ENCODE measurements at places on chromosomes 2 and 18.

GRCh38 chr2:169609264-169609663 lies 25.1 kb downstream of the PPIG start:
- DNase-seq = no peak

DNA sequence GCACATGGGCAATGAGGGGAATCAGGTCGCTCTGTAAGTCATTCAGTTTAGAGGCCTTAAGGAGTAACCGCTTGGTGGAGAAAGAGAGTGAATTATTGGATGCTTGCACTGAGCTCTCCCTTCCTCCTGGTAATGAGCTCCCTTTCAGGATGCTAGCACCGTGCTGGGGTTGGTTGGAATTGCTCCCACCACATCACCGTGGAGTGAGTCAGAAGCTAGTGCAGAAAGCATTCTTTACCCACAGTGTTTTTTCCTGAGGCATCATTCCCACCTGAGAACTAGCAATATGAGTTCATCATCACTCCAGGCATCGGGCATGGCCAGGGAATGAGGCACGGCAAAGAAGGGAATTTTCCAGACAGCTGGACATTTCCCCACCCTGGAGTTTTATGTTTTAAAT lies 57.6 kb downstream of the ITGB6 start:
- no peak for DNase-seq

- no peak for DNase-seq
These were observed 266.3 kb downstream of the TWIST2 start for GRCh38 chr2:239114119-239114581.

DNA sequence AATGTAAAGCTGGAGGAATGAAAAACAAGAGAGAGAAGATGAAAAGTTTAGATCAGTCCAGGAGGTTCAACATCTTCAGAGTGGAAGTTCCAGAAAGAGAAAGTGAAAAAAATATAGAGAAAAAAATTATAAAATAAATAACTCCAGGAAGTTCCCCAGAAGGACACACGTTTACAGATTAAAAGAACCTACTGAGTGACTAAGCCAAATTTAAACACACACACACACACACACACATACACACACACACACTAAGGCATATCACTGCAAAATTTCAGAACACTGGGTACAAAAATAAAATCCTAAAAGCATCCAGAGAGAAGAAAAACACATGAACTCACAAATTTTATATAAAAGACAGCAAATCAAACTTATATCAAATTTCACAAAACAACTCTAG lies 85.9 kb upstream of the PMAIP1 start:
- no peak for DNase-seq

DNA sequence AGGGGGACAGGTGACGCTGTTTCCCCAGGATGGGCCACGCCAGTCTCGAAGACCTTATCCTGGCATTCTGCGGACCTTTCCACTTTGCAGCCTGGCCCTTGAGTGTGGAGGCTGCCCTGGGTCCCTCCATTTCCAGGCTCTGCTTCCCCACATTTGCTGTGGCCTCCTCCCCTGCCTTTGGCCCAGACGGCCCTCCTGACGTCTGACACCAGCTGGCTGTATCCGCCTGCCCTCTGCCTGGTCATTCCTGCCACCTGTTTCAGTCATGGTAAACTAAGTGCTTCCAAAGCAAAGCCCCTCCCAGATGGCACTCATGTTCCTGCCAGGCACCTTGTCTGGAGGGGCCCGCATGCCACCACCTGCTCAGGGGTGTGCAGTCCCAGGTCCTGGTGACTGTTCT lies 95.1 kb downstream of the ASB1 start:
- DNase-seq = no peak

DNA sequence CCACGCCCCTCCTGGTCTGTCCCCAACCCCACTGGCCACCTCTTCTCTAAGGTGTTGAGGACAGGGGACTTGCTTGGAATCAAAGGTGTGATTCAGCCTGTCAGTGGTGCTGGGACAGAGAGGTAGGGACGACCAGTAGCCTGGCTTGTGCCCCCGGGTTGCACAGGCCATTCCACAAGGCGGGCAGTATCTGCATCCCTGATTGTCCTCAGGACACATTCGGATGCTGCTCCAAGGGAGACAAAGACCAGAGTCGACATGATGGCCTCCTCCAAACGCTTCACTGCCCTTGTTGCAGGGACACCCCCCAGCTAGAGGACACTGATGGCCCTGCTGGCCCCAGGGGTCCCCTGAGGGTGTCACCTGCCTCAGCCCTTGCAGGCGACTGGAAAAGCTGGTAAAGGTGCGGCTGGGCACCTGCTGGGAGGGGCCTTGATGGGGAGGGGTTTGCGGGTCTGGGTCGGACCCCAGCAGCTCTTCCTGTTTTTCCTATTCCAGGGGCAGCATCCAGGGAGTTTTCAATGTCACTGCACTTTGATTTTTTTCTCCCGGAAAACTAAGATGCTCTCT lies 98.0 kb downstream of the PTGR3 start:
- DNase-seq = no peak

DNA sequence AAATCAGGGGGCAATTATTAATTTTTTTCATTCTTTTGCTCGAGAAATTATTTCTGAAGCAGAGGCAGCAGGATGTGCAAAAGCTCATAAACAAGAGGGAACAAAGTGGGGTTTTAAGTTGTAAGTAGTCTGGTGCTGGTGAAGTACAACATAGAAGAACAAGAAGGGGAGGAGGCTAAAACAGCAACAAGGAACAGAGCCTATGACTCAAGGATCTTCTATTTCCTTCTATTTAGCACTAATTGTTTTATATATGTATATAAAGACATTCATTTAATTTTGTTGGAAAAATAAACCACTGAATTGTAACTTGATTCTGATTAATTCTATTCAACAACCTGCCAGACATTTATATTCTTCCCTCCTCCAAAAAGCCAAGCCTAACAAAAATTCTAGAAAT lies 35.0 kb downstream of the YES1 start:
- no peak for DNase-seq

DNA sequence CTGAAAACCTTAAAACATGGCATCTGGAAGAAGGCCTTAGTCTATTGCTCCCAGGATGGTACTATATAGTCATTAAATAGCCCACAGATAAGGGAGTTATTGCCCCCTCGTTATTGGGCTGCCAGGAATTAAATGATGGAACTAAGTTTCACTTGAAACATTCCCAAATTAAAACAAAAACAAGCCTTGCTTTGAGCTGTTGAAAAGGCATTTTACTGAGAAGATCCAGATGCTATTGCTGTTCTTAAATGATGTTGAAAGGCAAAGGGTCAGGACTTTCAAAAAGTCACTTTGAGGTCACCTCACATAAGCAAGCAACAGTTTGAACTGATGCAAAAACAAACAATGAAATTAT lies 2.0 kb upstream of the AMMECR1L start:
- DNase-seq = no peak

DNA sequence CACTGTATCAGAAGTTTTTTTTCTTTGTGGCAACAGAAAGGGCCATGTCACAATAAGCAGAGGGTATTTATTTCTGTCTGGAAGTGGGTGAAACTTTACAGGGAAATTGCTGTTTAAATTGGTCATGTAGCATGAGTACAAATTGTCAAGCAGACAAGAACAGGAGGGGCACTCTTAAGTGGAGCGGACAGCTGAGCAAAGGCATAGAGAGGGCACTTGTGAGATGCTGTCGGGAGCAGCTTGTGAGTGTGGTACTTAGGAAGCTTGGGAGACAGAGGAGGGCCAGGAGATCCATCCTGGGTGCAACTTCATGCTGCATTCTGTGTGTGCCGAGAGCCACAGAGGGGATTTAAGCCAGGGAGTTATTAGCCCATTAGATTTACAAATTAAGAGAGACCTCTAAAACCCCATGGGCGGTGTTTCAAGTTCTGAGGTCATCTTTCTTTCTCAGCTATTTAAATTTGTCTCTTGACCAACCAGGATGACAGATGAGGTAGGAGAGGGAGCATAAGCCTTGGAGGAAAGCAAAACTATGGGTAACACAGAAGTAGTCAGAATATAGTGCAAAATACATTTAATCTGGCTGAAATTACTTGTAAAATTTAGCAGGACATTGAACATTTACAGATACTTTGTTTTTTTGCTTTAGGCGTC lies 30.4 kb downstream of the INPP4A start:
- DNase-seq = no peak

- no peak for DNase-seq
These were observed 150.6 kb downstream of the EXOC6B start for GRCh38 chr2:72674982-72675915.

DNA sequence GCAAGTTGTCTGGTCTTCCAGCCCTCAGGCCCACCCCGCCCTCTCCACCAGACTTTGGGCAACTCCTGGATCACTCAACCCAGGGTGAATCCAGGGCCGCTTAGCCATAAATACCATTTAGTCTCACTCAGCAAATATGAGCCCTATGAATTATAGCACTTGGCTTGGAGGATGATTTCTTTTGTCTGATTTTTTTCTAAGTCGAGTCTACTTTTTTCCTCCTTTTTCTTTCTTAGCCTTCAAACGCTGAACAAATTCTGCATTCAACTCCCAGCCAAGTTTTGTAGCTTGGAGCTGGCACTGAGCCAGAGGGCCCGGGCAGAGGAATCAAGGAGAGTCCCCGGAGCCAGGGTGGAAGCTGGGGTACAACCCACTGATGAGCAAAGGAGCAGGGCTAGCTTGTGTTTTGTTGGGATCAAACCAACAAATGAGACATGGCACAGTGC lies 48.7 kb downstream of the SERTAD2 start:
- no peak for DNase-seq

DNA sequence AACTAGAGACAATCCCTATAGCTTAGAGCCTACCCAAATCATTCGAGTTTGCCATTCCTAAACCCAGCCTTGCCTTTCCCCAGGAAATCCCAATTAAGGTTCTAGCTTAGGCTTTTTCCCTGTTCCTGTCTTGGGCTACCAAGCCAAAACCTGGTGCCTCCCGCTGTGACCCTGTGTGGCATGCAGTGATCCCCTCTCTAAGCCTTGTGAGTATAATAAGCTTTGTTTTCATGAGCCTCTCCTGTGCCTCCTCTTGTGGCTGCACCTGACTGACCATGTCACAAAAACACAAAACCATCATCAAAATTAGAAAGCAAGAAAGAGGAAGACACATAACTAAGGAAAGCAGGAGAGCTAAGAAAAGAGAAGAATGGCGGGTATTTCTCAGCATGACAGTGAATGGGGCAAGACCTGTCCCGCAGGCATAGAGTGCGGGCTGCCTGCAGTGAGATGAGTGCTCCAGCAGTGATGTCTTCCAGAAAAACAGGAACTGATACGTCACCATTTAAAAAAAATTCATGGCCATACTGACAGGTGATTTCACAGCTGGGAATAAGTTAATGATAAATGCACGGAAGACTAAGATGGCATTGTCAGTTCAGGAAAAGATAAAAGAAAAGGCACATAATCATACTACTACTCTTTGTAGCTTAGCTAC lies 9.2 kb upstream of the PAIP2B start:
- DNase-seq = no peak

- no peak for DNase-seq
These were observed 249.9 kb downstream of the DYSF start for GRCh38 chr2:71702971-71703898.

DNA sequence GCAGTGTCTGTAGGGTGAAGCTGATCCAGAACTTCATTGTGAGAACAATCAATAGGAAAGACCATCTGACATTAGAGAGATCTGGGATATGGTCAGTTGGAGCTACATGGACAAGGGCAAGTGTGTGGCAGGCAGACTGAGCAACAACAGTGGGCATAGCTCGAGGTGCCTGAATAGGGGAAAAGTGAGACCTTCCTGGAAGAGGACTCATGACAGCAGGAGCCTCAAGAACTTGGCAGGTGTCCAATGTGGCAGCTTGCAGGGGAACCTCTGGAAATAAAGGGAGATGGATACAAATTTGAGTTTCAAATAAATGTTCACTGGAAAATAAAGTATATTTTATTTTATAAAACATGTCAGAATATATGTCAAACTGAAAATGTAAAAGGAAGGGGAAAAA lies 117.9 kb downstream of the TANC1 start:
- no peak for DNase-seq

DNA sequence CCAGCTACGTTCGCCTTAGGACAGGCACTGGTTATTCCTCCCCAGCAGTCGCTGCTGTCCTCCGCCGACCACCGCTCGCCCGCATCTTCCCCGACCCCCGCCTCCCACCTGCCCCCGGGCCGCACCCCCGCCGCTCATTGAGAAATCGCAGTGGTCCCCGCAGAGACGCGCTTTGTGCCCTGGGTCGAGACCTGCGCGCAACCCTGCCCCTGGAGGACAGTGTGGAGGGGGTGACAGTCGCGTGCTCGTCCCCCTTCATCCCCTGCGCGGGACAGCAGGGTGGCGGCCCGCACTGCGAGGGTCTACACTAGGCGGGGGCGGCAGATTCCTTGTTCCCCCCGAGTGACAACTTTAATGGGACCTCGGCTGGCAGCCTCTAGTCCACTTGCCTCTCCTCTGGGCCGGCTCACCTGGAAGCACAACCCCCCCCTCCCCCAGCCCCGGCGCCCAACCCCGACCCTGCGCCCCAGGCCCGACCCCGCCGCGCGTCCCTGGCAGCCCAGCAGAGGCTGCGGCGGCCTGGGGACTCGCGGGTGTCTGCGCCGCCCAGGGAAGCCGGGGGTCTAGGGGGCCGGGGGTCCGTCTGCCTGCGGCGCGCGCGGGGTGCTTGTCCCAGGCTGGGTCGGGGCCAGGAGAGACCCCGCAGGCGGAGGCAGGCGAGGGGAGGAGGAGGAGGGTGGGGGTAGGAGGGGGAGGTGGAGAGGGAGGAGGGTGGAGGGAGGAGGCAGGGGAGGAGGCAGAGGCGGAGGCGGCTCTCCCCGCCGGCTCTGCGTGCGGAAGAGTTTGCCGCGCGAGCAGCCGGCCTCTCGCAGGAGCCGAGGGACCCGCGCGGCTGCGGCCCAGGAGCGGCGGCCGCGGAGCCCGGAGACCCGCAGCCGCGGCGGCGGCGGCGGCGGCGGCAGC lies at the start of gene NPAS2:
Gene NPAS2 (plus strand): TSS at position 770 of the 903 bp plus-strand sequence. CDS start 84,616 bp downstream, outside the sequence.
- DNase-seq = no peak

- DNase-seq = no peak
These were observed 92.7 kb downstream of the BIN1 start for GRCh38 chr2:127014224-127014623.

GRCh38 chr18:51643483-51643882 lies 446.0 kb upstream of the MEX3C start:
- DNase-seq = no peak

- DNase-seq = no peak
These were observed 1377.9 kb downstream of the RPIA start for GRCh38 chr2:90069290-90069894.

GRCh38 chr18:36905571-36905970 lies 76.6 kb downstream of the KIAA1328 start:
- DNase-seq = no peak

- peak; percentile 43 for DNase-seq
These were observed 41.8 kb downstream of the KCTD18 start for GRCh38 chr2:200467806-200468681.

- no peak for DNase-seq
These were observed 27.9 kb downstream of the COL3A1 start for GRCh38 chr2:189002079-189002478.

GRCh38 chr2:62705859-62706720 lies 577 bp downstream of the EHBP1 start:
- DNase-seq = peak; percentile 33

All from CD4-positive, alpha-beta T cell treated with Interleukin-15 for 4 hours (primary cell).